ENCODE measurements at places on chromosomes 3 and 15.

- DNase-seq = peak; percentile 58
Measured at GRCh38 chr3:98763076-98763475, at the start of gene ST3GAL6. TSS of gene ST3GAL6 (plus strand) at chr3:98763340. CDS start at chr3:98768441, 5,101 bp downstream.

DNA sequence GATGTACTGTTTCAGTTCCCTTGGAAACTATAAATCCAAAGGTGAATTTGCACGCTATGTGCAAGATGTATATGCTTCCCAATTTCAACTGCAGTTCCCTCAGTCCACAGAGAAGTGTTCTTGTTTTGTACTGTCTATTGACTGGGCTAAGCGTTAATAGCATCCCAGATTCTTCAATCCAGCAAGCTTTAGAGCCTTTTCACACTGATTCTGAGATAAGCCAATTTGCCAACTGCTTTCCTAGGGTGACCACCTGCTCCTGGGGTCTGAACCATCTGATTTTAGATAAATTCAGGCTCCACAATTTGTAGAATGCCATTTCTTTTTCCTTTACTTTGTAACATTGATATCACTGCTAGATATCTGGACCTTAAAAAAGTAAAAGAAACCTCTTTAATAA is 340.1 kb downstream of the PTPRG start:
- no peak for DNase-seq

DNA sequence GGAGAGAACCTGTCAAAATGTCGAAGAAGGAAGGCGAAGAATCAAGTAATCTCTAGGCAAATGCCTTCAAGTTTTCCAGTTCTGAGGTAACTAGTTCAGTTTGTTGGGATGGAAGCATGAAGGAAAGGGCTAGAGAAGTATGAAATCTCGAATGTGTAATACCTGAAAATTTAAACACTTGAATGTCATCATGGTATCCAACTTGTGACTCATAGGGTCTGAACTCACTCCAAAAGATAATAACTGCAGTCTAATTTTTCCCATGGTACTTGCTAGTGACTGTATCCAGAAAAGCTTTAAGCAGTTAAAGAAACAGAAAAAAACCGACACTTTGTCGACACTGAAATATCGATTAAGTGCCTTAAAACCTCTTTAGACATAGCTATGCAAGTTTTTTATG is 102.9 kb upstream of the CHRM5 start:
- no peak for DNase-seq

- DNase-seq = peak; percentile 87
Measured at GRCh38 chr3:16884084-16884747, 539 bp upstream of the PLCL2 start.

DNA sequence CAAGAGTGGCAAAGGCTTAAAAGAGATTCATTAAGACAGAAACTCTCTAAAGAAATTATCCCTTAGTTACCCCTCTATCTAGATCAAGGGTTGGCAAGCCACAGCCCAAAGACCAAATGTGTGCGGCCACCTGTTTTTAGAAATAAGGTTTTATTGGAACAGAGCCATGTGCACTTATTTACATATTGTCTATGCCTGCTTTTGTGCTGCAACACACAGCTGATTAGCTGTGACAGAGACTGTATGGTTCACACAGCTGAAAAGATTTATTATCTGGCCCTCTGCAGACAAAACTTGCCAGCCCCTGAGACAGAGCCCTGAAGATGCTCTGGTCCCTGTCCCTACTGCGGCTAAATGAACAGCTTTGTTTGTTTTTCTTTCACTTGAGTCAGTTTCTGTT is 88.1 kb downstream of the ADAMTS9 start:
- DNase-seq = no peak

DNA sequence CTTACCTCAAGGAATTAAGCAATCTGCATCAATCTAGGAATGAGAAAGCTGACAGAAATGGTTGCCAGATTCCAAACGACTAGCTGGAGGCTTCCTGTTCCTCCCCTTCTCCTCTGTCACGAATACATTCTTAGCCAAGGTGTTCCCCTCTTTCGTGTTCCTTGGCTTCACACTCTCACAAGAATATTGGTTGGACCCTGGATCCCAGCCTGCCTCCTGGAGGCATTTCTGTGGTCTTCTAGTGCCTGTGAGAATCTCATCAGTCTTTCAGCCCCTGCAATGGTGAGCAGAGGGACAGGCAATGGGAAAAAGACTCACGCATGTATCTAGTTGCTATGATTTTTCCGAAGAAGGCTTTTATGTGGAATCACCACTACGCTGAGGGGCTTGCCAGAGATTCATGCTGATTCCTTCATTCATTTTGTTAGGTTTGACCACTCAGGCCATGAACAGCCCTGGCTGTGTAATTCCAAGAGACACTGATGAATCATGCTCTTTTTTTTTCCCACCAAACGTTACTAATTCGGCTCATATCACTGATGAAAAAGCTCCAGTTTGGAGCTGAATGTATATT is 1.6 kb upstream of the P3H2 start:
- DNase-seq = no peak

DNA sequence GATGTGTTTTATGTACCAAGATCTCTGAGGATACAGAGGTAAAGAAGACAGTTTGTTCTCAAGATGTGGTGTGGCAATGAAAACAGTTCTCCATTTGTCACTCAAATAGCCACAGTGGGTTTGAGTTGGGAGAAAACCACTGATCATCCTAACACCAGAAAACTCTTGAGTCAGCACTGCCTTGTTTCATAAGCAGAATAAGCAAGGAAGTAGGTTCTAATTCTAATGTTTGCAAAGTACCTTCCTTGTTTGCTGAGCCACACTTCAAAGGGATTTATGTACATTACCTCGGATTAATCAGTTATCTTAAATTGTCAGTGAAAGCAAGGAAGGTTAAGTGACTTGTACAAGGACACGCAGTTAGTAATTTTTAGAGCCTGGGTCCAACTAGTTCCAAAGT is 107.8 kb upstream of the BOC start:
- DNase-seq = no peak

- DNase-seq = no peak
Measured at GRCh38 chr15:74428970-74429780, 4.6 kb downstream of the SEMA7A start.

GRCh38 chr15:47184003-47184907 is 533.0 kb upstream of the SEMA6D start:
- DNase-seq = no peak

GRCh38 chr3:194779729-194780224 is 94.1 kb downstream of the FAM43A start:
- no peak for DNase-seq

- no peak for DNase-seq
Measured at GRCh38 chr15:61764141-61764540, 296.1 kb downstream of the VPS13C start.

DNA sequence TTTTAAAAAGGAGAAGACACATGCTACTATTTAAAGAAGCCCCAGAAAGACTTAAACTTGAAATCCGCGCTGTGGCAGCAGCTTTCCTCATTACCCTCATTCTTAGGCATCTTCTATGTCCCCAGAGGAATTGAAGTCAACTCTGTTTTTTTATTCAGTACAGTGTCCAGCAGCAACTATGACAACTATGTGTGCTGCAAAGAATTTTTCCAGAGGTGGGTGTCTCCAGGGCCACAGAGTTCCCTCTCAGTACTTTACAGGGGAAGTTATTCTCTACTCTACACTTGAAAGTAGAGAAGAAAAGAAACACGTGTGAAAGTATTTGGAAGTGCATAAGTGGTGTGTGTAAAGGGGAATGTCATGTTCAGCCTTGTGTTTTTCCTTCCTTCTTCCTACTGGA is 32.0 kb downstream of the GATM start:
- no peak for DNase-seq

DNA sequence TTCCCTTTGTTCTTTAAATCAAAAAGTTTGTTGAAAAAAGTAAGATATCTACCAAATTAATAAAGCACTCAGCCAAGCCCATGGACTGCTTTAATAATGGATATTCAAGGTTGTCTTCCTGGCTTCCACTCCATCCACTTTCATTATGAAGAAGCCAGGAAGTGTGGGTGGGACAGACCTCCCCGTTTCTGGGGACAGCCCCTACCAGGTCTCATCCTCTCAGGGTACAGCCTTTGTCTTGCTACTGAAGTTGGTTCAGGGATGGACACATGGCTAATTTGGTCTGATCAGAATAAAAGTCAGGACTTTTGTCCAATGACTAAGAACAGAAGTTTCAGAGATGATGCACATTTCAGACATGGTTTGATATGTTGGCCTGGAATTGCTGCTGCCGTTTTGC is 32.6 kb downstream of the CCNB2 start:
- DNase-seq = no peak

- no peak for DNase-seq
Measured at GRCh38 chr3:29022976-29023375, 257.9 kb upstream of the RBMS3 start.

- no peak for DNase-seq
Measured at GRCh38 chr3:56742887-56743286, 58.9 kb downstream of the ARHGEF3 start.

GRCh38 chr3:129575997-129576384 is 30.5 kb downstream of the PLXND1 start:
- DNase-seq = no peak

All from GM12865 (cell line).